HFFc6 (cell line): ENCODE measurements at places on chromosomes 11 and 22. TPM values are rescaled to one million over a fixed set of nuclear protein-coding genes. Genes with fewer than 3 reads are reported as not detected.

Gene IL18BP
- 1.2 to 2.2 TPM (median 1.8 TPM) in 3 replicates for total RNA-seq

DNA sequence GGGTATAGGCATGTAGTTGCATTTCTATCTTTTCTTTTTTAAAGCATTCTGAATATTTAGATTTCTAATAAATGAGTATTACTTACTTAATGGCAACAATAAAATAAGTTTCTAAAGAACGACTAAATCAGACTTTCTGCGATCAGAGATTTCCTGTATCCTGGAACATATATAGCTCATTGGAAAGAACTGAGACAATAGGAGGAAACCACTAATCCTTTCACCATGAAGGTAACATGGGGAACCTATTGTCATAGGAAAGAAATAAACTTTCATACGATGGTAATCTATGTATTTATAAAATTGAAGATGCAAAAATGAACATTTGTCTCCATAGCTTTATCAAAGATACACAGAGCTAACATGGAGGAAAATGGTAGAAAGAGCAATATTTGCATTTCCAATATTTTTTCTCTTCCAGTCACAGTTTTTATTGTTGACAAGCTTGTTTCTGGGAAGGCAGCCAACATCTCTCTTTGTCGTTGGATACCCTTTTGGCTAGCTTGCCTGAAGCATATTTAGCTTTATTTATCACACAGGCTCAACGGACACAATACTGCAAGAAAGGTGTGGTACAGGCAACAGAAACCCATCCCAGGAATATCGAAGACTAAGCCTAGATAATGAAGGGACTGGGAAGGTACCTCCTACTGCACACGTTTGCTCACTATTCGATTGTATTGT lies 293.3 kb upstream of the MPPED2 start:
- no peak for DNase-seq

Gene OR52N5
- total RNA-seq: not detected in 3 replicates

Gene PSMC3
- total RNA-seq: 168 to 218 TPM (median 171 TPM) in 3 replicates

GRCh38 chr22:36564422-36565158 lies 35.6 kb upstream of the EIF3D start:
- no peak for DNase-seq

Gene LRP4
- total RNA-seq: 1.5 to 1.9 TPM (median 1.6 TPM) in 3 replicates

GRCh38 chr22:21568347-21569075 lies 997 bp downstream of the UBE2L3 start:
- no peak for DNase-seq

Gene KCNQ1
- total RNA-seq: not detected in 3 replicates

DNA sequence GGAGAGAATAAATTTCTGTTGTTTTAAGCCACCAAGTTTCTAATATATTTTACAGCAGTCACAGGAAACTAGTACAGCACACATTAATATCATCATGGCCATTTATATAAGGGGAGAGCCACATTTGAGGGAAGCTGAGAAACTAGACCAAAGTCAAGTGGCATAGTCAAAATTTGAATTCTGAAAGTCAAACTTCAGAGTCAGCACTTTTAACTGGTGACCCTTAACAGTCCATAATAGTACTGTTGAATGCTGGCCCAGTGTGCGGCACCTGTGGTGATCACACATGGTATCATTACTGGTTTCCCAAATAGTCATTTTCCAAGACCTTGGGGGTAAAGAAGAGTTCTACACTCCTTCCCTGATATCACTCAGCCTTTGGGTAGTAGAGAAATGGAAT lies 44.3 kb upstream of the PAX6 start:
- no peak for DNase-seq

GRCh38 chr22:20949698-20950183 lies 17.3 kb upstream of the AIFM3 start:
- DNase-seq: no peak

Gene PGA5
- not detected in 2 replicates for total RNA-seq

Gene BACE1
- 63.0 and 69.9 TPM in 2 replicates for total RNA-seq

GRCh38 chr11:67062526-67063373 lies 6.1 kb downstream of the RHOD start:
- DNase-seq: no peak

DNA sequence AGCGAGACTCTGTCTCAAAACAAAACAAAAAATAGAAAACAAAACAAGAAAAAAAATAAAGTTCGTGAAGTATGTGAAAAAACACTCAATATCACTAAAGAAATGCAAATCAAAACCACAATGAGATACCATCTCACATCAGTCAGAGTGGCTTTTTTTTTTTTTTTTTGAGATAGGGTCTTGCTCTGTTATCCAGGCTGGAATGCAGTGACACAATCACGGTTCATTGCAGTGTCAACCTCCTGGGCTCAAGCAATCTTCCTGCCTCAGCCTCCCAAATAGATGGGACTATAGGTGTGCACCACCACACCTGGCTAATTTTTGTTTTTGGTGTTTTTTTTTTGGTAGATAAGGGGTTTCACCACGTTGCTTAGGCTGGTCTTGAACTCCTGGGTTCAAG lies 37.5 kb downstream of the ATG16L2 start:
- DNase-seq: no peak

DNA sequence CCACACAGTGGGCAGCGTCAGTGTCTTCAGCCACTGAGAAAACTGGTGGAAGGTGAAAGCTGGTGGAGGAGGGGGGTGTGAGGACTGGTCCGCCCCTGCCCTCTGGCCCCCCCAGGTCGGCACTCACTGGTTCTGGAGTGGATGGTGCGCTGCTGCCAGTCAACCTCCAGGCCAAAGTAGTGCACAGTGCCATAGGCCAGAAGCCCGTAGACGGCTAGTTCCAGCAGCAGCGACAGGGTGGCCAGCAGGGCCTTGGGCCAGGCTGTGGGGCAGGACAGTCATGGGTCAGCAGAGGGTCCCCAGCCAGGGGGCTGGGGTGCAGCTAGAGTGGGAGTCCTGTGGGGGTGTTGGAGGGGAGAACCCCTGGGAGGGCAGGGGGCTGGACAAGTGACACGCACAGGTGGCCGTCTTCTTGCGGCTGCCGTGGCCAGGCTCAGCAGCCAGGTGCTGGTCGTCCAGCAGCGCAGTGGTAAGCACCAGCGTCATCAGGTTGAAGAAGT lies 2.2 kb downstream of the LMF2 start:
- DNase-seq: no peak

Gene ZNF202
- total RNA-seq: 5.1 to 8.3 TPM (median 7.8 TPM) in 3 replicates

GRCh38 chr11:11025087-11025486 lies 167.2 kb upstream of the ZBED5 start:
- DNase-seq: no peak

GRCh38 chr11:87002918-87003317 lies 34.8 kb upstream of the TMEM135 start:
- DNase-seq: no peak

DNA sequence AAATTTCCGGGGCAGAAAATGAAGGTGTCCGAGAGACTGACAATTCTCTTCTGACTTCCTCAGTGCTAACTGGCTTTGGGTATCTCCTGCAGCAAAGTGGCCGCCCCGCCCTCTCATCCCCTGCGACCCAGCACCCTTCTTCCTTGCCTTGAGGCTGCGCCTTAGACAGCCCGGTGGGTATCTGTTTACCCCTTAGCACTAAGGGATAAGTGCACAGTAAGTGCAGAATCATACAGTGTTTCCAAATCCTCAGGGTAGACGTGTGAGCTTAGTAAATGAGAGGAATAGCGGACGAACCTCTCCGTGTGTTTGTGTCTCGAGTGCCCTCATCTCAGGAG lies 368 bp upstream of the CHORDC1 start:
- DNase-seq: no peak

DNA sequence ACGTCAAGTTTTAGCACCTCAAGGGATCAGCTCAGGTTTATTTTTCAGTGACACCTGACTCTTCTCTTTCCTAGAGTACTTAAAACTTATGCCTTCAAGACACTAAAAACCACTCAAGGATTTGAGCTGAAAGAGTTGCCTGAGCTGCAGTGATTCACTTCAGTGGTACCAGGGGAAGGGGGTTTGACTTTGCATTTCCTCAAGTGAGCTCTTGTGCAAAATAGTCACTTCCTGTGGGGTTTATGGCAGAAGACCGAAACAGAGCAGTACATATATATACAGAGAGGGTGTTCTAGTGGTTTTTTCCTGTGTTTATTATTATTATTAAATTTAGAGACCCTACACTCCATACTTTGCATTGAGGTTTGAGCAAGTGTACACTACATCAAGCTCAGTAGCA lies 60.7 kb downstream of the DBX1 start:
- DNase-seq: no peak

Gene OR51B2
- not detected in 3 replicates for total RNA-seq

GRCh38 chr22:45645526-45646414 lies 25.9 kb upstream of the ATXN10 start:
- DNase-seq: peak; percentile 20

Gene GPR83
- not detected in 3 replicates for total RNA-seq

DNA sequence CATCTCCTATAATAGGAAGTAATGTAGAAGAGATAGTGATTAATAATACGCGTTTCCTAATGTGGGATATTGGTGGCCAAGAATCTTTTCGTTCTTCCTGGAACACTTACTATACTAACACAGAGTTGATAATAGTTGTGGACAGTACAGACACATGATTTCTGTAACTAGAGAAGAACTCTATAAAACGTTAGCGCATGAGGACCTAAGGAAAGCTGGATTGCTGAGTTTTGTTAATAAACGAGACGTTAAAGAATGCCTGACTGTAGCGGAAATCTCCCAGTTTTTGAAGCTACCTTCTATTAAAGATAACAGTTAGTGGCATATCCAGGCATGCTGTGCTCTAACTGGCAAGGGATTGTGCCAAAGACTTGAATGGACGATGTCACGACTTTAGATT lies 83.3 kb downstream of the GGT1 start:
- no peak for DNase-seq
